Anterior cingulate cortex (tissue), 58 donors: ENCODE measurements at places on chromosomes 13 and 19.
A peak's percentile ranks its signal among the peaks of the same experiment; 100 is the strongest.

- peak; percentile 34 for DNase-seq
These were observed 100.3 kb downstream of the ARHGEF7 start for GRCh38 chr13:111215081-111216047.

GRCh38 chr13:24161010-24161775 lies 673 bp downstream of the SPATA13 start:
- no peak for DNase-seq

DNA sequence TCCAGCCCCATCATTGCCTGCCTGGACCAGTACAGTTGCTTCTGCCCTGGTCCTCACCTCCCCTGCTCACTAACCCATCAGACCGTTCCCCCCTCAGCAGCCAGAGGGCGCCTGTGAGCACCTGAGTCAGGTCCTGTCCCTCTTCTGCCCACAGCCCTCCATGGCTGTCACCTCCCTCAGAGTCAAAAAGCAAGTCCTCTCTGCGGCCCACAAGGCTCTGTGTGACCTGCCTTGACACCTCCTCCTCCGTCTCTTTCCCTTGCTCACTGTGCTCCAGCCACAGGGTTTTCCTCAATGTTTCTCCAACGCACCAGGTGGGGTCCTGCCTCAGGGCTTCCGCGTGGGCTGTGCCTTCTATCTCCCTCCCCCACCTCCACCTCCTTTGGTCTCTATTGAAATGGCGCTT lies 29.4 kb upstream of the PTPRS start:
- DNase-seq = peak; percentile 1

GRCh38 chr19:35828692-35829301 lies 16.2 kb upstream of the PRODH2 start:
- peak; percentile 5 for DNase-seq

- DNase-seq = no peak
These were observed 19.8 kb upstream of the FXYD3 start for GRCh38 chr19:35095667-35096368.

DNA sequence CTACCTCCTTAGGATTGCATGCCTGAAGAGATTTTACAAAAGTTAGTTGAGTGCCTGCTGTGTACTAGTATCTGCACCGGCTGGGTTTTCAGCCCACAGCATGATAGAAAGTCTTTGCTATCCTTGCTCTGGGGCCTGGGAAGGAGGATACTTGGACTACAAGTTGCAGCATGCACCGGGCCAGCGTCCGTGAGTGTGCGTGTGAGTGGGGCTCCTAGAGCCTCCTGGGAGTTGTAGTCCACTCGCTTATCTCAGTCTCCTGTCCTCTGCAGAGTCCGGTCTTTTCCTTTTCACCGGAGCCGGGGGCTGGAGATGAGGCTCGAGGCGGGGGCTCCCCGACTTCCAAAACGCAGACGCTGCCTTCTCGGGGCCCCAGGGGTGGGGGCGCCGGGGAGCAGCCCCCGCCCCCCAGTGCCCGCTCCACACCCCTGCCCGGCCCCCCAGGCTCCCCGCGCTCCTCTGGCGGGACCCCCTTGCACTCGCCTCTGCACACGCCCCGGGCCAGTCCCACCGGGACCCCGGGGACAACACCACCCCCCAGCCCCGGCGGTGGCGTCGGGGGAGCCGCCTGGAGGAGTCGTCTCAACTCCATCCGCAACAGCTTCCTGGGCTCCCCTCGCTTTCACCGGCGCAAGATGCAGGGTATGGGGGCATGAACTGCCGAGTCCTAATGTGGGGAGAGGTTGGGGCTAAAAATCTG lies 20.6 kb downstream of the BRSK1 start:
- DNase-seq = no peak

DNA sequence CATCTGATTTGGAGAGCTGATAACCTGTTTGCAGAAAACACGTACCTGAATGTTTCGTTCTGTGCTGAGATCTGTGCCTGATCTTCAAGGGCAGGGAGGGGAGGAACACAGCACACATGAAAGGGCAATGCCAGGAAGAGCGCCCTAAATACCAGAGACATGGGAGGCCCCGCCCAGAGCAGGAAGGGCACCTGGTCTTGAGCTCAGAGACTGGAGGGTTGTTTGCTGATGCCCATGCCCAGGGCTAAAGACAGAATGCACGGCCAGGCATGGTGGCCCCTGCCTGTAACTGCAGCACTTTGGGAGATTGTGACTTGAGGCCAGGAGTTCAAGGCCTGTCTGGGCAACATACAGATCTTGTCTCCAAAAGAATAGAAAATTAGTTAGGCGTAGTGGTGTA lies 183.2 kb downstream of the TUBA3C start:
- DNase-seq = no peak

- no peak for DNase-seq
These were observed 26.8 kb downstream of the PPP5C start for GRCh38 chr19:46373491-46374359.

DNA sequence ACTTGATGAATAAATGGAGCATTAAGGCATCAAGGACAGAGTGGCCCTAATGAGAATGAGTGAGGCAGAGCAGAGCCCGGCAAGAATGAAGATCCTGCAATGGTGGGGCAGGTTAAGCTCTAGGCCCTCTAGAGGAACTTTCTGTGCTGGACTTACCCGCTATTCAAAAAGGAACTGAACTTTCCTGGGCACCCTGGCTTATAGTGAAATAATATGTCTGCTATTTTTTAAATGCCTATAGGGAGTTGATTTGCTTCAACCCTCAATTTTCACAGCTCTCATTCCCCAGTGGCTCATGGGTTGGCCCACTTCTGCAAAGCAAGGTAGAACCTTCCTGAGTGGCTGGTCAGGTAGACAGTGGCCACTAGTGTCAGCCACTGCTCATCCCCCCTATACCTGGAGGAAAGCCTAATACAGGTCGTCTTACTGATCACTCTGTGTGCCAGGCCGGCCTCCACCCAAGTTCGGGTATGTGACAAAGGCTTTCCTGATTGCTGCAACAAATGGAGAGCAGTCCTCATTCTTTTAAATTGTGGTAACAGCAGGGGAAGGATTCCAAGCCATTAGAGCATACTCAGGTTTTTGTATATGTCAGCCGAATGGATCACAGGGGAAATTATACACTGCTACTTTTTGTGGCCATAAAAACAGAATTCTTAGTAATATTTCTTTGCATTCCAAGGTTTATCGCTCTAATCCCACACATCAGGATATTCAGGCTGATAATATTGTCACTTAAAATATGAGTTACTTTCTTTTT lies 103.0 kb downstream of the KL start:
- no peak for DNase-seq

GRCh38 chr13:103100830-103101229 lies 34.6 kb upstream of the SLC10A2 start:
- no peak for DNase-seq
